WERI-Rb-1 (cell line): ENCODE measurements at places on chromosomes 2 and 18.

GRCh38 chr2:173868406-173868805, 96.8 kb downstream of the SP3 start:
- DNase-seq = no peak

- no peak for DNase-seq
Measured at GRCh38 chr2:9973690-9974089, 22.2 kb downstream of the GRHL1 start.

- no peak for DNase-seq
Measured at GRCh38 chr2:72678024-72678423, 147.8 kb downstream of the EXOC6B start.

DNA sequence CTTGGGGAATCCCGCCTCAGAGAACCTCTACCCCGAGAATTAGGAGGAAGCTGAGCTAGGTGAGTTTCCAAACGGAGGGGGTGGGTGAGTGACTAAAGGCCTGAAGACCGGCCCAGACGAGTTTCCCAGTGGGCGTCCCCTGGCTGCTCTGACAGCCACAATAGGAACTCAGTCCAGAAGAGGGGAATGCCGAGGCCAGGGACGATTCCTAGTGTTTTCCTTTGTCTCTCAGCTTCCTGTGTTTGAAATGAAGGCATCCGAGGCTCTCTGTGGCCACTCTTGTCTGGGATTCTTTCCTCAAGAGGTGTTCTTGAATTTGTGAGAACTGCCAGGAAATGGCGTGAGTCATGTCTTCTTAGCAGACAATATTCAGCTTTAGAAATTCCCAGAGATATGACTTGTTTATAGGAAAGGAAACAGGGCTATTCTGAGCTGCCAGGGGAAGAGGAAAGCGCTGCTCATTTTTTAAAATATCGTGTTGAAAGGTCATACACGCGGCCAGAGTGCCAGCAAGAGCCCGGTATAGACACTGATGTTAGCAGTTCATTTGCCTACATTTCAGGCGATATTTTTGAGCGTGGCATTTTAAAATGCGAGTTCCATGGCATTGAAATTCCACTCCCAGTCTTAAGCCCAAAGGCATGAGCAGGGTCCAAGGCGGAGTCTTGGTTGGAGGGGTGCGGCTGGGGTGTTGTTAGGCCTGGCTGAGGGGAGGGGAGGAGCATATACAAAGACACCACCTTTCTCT, 169.1 kb upstream of the KLF7 start:
- DNase-seq = no peak

- no peak for DNase-seq
Measured at GRCh38 chr18:48991319-48991660, 40.5 kb upstream of the SMAD7 start.

GRCh38 chr18:76465630-76466409, 29.2 kb downstream of the ZNF516 start:
- no peak for DNase-seq
